ENCODE measurements at places on chromosomes 3 and 15.

- DNase-seq, result peak; percentile 86
Observed at GRCh38 chr3:188421151-188421821, 267.3 kb downstream of the LPP start.

DNA sequence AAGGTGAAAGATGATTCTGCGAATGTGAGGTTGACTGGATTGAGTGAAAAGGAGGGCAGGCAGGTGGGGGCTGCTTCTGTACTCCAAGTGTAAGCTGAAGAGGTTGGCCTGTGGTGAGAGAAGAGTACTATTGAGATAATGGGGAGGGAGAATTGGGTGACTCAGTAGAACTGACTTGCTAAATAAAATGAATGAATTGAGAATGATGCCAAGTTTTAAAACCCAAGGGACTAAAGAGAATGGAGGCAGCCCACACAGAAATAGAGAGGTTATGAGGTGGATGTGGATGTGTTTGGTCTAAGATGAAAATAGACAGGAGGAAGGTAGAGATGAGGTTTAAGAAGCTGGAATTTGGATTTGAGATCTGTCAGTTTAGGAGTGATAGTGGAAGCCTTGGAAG is 5.9 kb downstream of the MME start:
- DNase-seq, result no peak

GRCh38 chr3:128783774-128784173 is 57.8 kb downstream of the RAB7A start:
- no peak for DNase-seq

GRCh38 chr3:83500422-83500821 is 1458.4 kb upstream of the CADM2 start:
- DNase-seq, result no peak

- DNase-seq, result no peak
Observed at GRCh38 chr3:129506231-129506742, 22.2 kb upstream of the RHO start.

DNA sequence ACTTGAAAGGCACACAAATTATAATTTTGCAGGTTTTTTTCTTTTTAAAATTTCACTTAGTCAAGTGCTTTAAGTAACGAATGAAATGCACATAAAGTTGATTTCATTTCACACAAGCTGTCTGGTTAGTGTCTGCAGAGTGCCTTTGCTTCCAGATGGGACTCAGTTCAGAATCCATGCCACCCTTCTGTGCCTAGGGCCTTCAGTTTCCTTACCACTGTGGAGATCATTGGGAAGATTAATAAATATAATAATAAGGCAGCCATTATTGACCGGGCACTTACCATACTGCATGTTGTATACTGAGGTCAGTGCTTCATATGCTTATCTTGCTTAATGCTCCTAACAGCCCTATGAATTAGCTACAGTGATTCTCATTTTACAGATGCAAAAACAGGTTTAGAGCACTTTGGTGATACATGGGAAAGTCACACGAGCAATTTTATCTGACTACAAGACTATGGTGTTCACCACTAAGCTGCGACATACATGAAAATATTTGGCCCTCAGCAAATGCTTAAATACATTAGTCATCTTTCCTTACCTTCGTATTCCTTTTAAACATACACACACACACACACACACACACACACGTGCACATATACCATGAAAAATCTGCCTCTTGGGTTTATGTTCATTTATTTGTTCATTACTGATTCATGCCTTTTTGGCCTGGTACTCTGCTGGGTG is 3.1 kb downstream of the NMNAT3 start:
- DNase-seq, result no peak
